Astrocyte (in vitro differentiated cells and primary cell): ENCODE measurements at places on chromosomes 6 and 20. TPM values are rescaled to one million over a fixed set of nuclear protein-coding genes. Genes with fewer than 3 reads are reported as not detected.

DNA sequence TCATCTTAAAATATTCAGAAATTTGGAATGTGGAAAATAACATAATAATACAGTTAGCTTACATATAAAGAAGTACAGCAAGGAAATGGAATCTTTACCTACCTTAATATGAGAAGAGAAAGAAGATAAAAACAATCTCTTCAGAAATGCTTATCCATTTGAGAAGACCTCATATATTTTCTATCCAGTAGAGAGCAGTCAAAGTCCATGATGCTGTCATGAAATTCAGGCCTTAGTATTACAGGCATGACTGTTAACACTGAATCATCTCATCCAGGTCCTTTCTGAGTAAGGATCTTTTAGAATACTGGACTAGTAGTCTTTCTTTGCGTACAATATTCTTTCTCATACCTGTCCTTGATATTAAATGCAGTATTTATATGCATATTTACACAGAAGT, 713.4 kb downstream of the CD109 start:
- H3K27me3 ChIP-seq, result no peaks in the 10 kb centered on the region
- DNase-seq, result peak; percentile 62
- H3K4me1 ChIP-seq, result no peaks in the 10 kb centered on the region
- no peak overlapping the region for H3K4me3 ChIP-seq
- H3K27ac ChIP-seq, result no peak overlapping the region

The NMBR gene
- not detected in 2 replicates for total RNA-seq

DNA sequence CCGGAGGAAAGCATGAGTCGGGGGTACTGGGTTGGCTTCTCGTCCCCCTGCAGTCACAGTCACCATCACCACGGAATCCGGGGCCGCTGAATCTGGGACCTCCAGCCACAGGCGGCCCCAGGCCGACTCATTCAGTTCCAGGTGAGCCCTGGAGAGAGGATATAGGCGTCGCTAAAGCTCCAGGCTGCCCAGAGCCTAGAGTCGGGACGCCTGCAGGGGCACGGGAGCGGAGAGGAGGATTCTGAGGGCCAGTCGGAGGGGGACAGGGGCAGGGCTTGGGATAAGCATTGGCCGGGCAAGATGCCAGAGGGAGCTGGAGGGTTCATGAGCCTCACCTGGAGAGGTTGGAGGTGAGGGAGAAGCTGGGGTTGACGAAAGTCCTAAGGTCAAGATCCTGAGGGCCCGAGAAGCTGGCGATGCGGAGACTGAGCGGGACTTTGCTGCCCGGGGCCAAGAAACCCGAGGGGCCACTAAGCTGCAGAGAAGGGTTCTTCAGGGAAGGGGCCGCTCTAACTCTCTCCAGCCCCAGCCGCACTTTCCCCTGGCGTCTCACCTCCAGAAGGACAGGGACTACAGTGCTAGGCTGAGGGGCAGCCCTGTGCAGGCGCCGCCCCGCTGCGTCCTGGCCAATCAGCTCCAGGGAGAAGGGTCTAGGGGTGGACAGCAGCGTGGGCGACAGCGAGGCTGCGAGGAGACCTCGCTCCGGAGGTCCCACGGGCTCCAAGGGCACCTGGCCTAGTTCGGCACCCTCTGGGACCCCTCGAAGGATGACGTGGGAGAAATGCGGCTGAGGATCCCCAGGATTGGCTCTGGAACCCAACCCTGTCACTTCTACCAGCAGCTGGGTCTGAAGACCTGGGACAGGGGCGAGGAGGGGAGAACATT, 3.7 kb downstream of the SAPCD1 start:
- H3K27me3 ChIP-seq, result no peaks in the 10 kb centered on the region
- DNase-seq, result no peak
- no peak overlapping the region for H3K27ac ChIP-seq
- peaks cover 12% of the 10 kb centered on the region for H3K4me1 ChIP-seq
- peak overlapping the region; percentile 13 for H3K4me3 ChIP-seq

DNA sequence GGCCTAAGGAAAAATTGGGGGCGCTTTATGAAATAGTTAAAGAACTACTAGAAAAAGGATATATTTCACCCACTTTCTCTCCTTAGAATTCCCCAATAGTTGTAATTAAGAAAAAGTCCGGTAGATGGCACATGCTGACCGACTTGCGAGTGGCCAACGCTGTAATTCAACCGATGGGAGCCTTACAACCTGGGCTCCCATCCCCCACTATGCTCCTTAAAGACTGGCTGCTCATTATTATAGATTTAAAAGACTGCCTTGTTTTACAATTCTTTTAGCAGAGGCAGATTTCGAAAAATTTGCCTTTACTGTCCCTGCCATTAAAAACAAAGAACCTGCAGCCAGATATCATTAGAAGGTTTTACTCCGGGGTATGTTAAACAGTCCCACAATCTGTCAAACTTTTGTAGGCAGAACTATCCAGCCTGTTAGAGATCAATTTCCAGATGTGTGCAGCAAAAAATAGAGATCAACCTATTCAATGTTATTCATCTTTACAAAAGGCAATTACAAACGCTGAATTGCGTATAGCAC, 58.5 kb upstream of the PRSS16 start:
- H3K27ac ChIP-seq, result peak overlapping the region; percentile 59
- H3K4me1 ChIP-seq, result no peaks in the 10 kb centered on the region
- H3K36me3 ChIP-seq, result no peaks in the 10 kb centered on the region
- H3K27me3 ChIP-seq, result no peaks in the 10 kb centered on the region
- DNase-seq, result peak; percentile 57

GRCh38 chr6:1645466-1646185, 35.9 kb downstream of the FOXC1 start:
- H3K27me3 ChIP-seq, result no peaks in the 10 kb centered on the region
- no peaks in the 10 kb centered on the region for H3K4me1 ChIP-seq
- no peak overlapping the region for H3K4me3 ChIP-seq
- no peak overlapping the region for H3K27ac ChIP-seq
- DNase-seq, result no peak
- no peaks in the 10 kb centered on the region for H3K36me3 ChIP-seq

GRCh38 chr6:70277470-70277869, 25.4 kb downstream of the COL9A1 start:
- DNase-seq, result peak; percentile 1
- no peak overlapping the region for H3K27ac ChIP-seq
- H3K27me3 ChIP-seq, result peaks cover 13% of the 10 kb centered on the region

The AVP gene
- not detected in 2 replicates for total RNA-seq

- H3K4me1 ChIP-seq, result no peaks in the 10 kb centered on the region
- H3K4me3 ChIP-seq, result no peak overlapping the region
- no peaks in the 10 kb centered on the region for H3K36me3 ChIP-seq
- peaks cover 14% of the 10 kb centered on the region for H3K27me3 ChIP-seq
Measured at GRCh38 chr20:44428174-44429016, 47.3 kb upstream of the TTPAL start.

DNA sequence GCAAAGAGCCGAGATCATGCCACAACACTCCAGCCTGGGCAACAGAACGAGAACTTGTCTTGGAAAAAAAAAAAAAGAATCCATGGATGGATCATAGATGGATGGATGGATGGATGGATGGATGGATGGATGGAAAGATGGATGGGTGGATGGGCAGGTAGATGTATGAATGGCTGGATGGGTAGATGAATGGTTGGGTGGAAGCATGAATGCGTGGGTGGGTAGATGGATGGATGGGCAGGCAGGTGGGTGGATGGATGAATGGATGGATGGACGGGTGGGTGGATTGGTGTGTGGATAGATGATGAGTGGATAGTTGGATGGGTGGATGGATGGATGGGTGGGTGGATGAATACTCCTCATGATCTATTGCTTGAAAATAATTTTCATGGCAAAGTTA, 1.4 kb downstream of the JPH2 start:
- no peak overlapping the region for H3K27ac ChIP-seq
- no peak for DNase-seq
- no peaks in the 10 kb centered on the region for H3K36me3 ChIP-seq
- peaks cover 18% of the 10 kb centered on the region for H3K4me1 ChIP-seq

The POM121L2 gene
- total RNA-seq, result not detected in 2 replicates

The HFE gene
- total RNA-seq, result 5.7 and 7.7 TPM in 2 replicates

- H3K27me3 ChIP-seq, result no peaks in the 10 kb centered on the region
- H3K36me3 ChIP-seq, result no peaks in the 10 kb centered on the region
- no peak overlapping the region for H3K4me3 ChIP-seq
- no peak for DNase-seq
Measured at GRCh38 chr6:126716826-126717509, 377.1 kb downstream of the CENPW start.

DNA sequence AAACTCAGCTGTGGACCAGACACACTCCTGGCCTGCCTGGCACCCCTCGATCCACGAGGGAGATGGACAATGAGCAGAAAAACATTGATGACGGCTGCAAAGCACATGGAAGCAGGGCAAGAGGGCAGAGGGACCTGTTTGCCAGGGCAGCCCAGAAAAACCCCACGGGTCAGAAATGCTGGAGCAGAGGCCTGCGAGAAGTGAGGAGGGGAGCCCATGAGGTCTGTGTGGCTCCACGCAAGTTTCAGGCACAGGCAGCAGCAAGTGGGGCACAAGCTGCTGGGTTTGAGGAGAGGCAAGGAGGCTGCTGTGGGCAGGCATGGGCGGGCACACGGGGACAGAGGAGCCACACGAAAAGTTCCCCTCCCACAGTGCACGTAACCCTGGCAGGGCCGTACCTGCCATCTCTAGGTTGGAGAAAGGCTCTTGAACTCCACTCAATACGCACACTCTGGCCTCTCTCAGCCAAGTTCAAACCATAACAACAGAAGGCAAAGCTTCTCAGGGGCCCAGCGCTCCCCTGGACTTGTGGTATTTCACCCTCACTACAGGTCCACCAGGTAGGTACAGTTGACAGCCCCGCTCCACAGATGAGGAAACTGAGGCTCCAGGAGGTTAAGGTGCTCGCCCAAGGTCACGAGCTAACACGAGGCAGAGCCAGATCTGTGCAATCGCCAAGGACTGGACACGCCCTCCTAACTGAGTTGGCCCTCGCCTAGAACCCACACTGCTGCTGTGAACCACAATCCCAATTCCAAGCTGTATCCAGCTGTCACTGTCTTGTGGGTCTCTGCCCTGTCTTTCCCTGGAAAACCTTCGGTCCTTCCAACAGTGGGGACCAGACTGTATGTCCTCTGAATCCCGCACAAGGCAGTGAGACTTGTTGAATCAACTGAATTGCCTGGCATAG, 108.2 kb downstream of the NOL4L start:
- H3K36me3 ChIP-seq, result peaks cover 4% of the 10 kb centered on the region
- H3K27ac ChIP-seq, result no peak overlapping the region
- peaks cover 68% of the 10 kb centered on the region for H3K4me1 ChIP-seq
- DNase-seq, result no peak
- no peak overlapping the region for H3K4me3 ChIP-seq
- no peaks in the 10 kb centered on the region for H3K27me3 ChIP-seq

DNA sequence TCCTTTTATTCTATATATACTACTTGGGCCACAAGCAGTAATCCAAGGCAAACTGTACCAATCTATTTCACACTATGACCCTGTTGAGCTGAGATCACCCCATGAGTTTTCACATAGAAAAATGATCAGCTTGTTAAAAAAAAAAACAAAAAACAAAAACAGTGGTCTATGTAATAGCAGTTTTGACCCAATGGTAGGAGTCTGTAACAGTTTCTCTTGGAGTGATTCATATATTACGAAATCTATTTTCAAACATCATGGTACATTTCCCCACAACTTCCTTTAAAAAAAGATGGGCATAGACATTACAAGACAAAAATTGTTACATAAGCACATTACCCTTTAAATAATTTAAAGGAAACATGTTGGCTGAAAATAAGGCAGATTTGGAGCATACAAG, 78.1 kb downstream of the PRSS35 start:
- no peaks in the 10 kb centered on the region for H3K27me3 ChIP-seq
- H3K36me3 ChIP-seq, result no peaks in the 10 kb centered on the region
- no peaks in the 10 kb centered on the region for H3K4me1 ChIP-seq

DNA sequence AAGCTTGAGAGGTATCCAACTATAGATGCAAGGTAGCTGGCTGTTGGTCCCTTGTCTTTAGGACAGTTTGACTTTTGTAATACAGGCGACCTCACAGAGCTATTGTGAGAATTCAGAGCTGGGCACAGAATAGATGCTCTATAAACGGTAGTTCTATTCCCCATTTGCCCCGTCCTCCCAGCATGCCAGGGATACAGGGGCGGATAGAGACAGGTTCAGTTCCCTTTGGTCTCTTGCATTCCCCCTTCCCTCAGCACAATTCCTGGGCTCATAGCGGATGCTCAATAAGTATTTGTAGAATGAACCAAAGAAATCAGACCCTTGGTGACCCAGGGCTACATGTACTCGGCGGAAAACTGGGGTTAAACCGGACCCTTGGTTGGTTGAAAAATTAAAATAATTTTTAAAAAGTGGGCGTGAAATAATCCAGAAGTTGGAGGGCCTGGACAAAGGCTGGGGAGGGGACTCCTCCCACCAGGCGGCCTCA, 707 bp upstream of the TOP1 start:
- no peaks in the 10 kb centered on the region for H3K36me3 ChIP-seq
- H3K27me3 ChIP-seq, result no peaks in the 10 kb centered on the region
- H3K4me1 ChIP-seq, result peaks cover 25% of the 10 kb centered on the region
- H3K27ac ChIP-seq, result peak overlapping the region; percentile 59
- no peak for DNase-seq

The HLA-DOA gene
- 0.48 and 0.89 TPM in 2 replicates for total RNA-seq

GRCh38 chr6:76772951-76773350, 690.3 kb downstream of the HTR1B start:
- no peak for DNase-seq
- no peak overlapping the region for H3K4me3 ChIP-seq
- no peak overlapping the region for H3K27ac ChIP-seq
- H3K36me3 ChIP-seq, result no peaks in the 10 kb centered on the region

GRCh38 chr20:57147185-57147584, 119.3 kb downstream of the BMP7 start:
- H3K36me3 ChIP-seq, result no peaks in the 10 kb centered on the region
- H3K27me3 ChIP-seq, result peaks cover 20% of the 10 kb centered on the region
- DNase-seq, result no peak
- H3K4me3 ChIP-seq, result no peak overlapping the region
- no peak overlapping the region for H3K27ac ChIP-seq
- H3K4me1 ChIP-seq, result no peaks in the 10 kb centered on the region

- peaks cover 42% of the 10 kb centered on the region for H3K27me3 ChIP-seq
- H3K4me1 ChIP-seq, result peaks cover 3% of the 10 kb centered on the region
- no peak overlapping the region for H3K27ac ChIP-seq
- H3K4me3 ChIP-seq, result peak overlapping the region; percentile 61
- peak; percentile 23 for DNase-seq
Measured at GRCh38 chr6:50816115-50816675, 2.5 kb upstream of the TFAP2B start.

The GABRR1 gene
- total RNA-seq, result not detected in 2 replicates

The CST5 gene
- 0.41 and 0.50 TPM in 2 replicates for total RNA-seq

DNA sequence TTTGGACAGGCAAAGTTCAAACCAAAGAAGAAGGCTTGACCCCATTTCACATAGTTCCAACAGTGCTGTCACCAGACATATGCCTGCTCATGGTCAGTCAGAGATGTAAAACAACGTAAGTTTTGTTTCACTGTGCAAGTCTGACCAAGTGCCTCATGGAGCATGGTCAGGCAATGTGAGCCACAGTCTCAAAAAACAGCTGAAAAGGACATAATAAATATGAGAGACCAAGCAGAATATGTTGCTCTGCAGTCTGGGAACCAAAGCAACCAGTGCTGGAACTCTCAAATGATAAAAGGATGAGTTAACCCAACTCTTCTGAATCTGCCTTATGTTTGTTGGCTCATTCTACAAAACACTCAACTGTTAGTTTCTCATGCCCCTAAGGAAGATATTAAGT, 39.9 kb upstream of the DST start:
- H3K36me3 ChIP-seq, result peaks cover 5% of the 10 kb centered on the region
- H3K4me1 ChIP-seq, result peaks cover 16% of the 10 kb centered on the region
